ENCODE measurements at places on chromosomes 4 and X. TPM values are rescaled to one million over a fixed set of nuclear protein-coding genes. Genes with fewer than 3 reads are reported as not detected.

- no peak overlapping the region for H3K27ac ChIP-seq
- H3K4me3 ChIP-seq = no peak overlapping the region
- H3K36me3 ChIP-seq = no peaks in the 10 kb centered on the region
- peaks cover 4% of the 10 kb centered on the region for H3K4me1 ChIP-seq
- no peaks in the 10 kb centered on the region for H3K27me3 ChIP-seq
- DNase-seq = no peak
These were observed 35.6 kb downstream of the GEMIN8 start for GRCh38 chrX:13994104-13994503.

DNA sequence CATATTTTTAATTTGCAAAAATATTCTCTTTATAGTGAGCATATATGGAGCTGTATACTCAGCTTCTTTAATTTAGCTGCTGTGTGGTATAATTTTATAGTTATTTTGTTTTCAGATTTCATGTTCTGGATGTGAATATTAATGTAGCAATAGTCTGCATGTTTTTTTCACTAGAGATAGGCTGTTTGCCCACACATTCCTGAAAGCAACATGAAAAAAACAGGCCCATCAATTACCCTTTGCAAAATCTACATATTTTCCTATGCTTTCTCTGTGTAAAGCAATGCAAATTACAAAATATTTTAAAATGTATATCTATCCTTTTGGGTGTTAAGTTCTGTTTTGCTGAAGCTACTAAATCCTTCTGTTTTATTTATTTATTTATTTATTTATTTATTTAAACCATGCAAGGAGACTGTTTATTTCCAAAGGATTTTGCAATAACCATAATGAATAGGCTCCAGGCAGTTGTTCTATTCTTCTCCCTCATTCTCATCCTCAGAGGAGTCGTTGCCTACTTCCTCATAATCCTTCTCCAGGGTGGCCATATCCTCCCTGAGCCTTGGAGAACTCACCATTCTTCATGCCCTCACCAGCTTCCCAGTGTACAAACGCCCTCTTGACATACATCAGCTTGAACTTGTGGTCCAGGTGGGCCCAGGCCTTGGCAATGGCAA is 277.1 kb downstream of the ANKRD50 start:
- H3K36me3 ChIP-seq = no peaks in the 10 kb centered on the region
- H3K4me3 ChIP-seq = no peak overlapping the region
- no peak overlapping the region for H3K27ac ChIP-seq
- no peaks in the 10 kb centered on the region for H3K27me3 ChIP-seq
- no peak for DNase-seq

DNA sequence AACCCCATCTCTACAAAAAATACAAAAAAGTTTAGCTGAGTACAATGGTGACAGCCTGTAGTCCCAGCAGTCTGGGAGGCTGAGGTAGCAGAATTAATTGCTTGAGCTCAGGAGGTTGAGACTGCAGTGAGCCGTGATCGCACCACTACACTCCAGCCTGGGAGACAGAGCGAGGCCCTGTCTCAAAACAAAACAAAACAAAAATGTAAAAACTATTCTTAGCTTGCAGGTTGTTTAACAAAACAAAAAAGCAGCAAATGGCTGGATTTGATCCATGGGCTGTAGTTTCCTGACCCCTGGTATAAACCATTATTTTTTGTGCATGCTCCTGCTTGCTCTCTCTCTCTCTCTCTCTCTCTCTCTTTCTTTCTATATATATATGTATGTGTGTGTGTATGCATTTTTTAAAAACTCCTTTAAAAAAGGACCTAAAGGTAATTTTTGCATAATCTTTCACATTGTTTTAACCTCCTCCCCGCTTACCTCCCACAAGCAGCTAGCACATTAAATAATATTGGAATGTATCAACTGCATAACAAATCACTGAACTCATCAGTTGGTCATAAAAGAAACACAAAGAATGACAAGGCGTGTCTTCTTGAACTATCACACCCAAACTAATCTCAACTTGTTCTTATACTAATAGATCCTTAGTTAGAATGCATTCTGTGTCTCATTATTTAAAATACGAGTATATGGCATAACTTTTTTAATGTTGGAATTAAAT is 4.8 kb downstream of the AREG start:
- no peak for DNase-seq
- no peak overlapping the region for H3K4me3 ChIP-seq
- H3K36me3 ChIP-seq = no peaks in the 10 kb centered on the region
- H3K27me3 ChIP-seq = no peaks in the 10 kb centered on the region
- H3K27ac ChIP-seq = no peak overlapping the region

GRCh38 chr4:8169763-8170162 is 11.2 kb upstream of the ABLIM2 start:
- H3K36me3 ChIP-seq = no peaks in the 10 kb centered on the region
- H3K27me3 ChIP-seq = no peaks in the 10 kb centered on the region
- H3K4me1 ChIP-seq = no peaks in the 10 kb centered on the region
- no peak overlapping the region for H3K4me3 ChIP-seq
- no peak overlapping the region for H3K27ac ChIP-seq

GRCh38 chr4:186486172-186486571 is 69.2 kb downstream of the MTNR1A start:
- peak overlapping the region; percentile 28 for H3K4me3 ChIP-seq
- no peaks in the 10 kb centered on the region for H3K27me3 ChIP-seq
- no peaks in the 10 kb centered on the region for H3K36me3 ChIP-seq
- H3K4me1 ChIP-seq = no peaks in the 10 kb centered on the region

DNA sequence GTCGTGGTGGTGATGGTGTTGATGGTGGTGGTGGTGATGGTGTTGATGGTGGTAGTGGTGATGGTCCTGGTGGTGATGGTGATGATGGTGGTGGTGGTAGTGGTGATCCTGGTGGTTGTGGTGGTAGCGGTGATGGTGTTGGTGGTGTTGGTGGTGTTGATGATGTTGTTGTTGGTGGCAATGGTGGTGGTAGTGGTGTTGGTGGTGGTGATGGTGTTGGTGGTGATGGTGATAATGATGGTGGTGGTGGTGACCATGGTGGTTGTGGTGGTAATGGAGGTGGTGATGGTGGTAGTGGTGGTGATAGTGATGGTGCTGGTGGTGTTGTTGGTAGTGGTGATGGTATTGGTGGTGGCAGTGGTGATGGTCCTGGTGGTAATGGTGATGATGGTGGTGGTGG is 49.1 kb downstream of the TLR10 start:
- DNase-seq = no peak
- H3K27me3 ChIP-seq = no peaks in the 10 kb centered on the region
- peaks cover 8% of the 10 kb centered on the region for H3K4me1 ChIP-seq
- no peak overlapping the region for H3K27ac ChIP-seq
- H3K36me3 ChIP-seq = no peaks in the 10 kb centered on the region

- DNase-seq = no peak
- H3K4me1 ChIP-seq = no peaks in the 10 kb centered on the region
- no peaks in the 10 kb centered on the region for H3K27me3 ChIP-seq
- H3K27ac ChIP-seq = no peak overlapping the region
- no peak overlapping the region for H3K4me3 ChIP-seq
These were observed 401.2 kb downstream of the TLL1 start for GRCh38 chr4:166274136-166274761.

GRCh38 chr4:57612279-57612678 is 502.1 kb upstream of the IGFBP7 start:
- DNase-seq = no peak
- H3K4me1 ChIP-seq = no peaks in the 10 kb centered on the region
- no peaks in the 10 kb centered on the region for H3K36me3 ChIP-seq
- H3K4me3 ChIP-seq = no peak overlapping the region
- H3K27me3 ChIP-seq = no peaks in the 10 kb centered on the region
- no peak overlapping the region for H3K27ac ChIP-seq

DNA sequence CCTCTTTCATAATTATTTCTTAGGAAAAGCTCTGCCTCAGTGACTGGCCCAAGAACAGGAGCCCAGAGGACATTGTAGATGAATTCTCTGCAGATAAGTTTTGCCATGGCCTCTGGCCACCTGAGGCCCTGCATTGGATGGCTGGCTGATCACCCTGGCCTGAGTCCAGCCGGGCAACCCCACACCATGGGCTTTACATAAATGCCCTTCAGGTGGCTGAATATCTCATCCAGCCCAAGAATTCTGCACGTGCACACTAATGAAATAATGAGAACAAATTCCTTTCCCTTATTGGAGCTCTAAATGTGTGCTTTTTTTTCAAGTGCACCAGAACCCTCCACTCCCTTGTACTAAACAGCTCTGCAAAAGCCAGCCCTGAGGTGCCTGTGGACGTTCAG is 65.7 kb downstream of the IRF2 start:
- no peak overlapping the region for H3K27ac ChIP-seq
- H3K4me1 ChIP-seq = peaks cover 15% of the 10 kb centered on the region
- peaks cover 6% of the 10 kb centered on the region for H3K36me3 ChIP-seq
- DNase-seq = no peak
- H3K27me3 ChIP-seq = no peaks in the 10 kb centered on the region

DNA sequence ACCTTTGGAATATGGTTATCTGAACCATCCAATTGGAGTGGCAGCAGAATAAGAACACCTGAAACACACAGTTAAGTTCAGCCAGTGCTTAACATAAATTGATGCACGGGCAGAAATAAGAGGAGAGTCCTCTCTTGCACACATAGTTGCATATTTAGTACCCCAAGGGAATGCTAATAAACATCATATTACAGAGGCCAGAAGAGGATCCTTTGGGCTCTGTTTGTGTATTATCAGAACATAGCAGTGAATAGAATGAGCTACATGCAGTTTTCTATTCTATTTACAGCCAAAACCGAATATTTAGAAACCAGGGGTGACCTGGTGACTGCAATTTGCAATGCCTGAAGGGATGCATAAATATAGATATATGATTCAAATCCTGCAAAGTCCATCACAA is 300.8 kb upstream of the GALNT7 start:
- H3K36me3 ChIP-seq = no peaks in the 10 kb centered on the region
- H3K27me3 ChIP-seq = no peaks in the 10 kb centered on the region
- H3K4me3 ChIP-seq = no peak overlapping the region

- no peak overlapping the region for H3K4me3 ChIP-seq
- no peaks in the 10 kb centered on the region for H3K4me1 ChIP-seq
- no peak for DNase-seq
- peaks cover under 1% of the 10 kb centered on the region for H3K27me3 ChIP-seq
- no peaks in the 10 kb centered on the region for H3K36me3 ChIP-seq
These were observed 44.6 kb upstream of the LINC00632 start for GRCh38 chrX:140664939-140665338.

- H3K27ac ChIP-seq = no peak overlapping the region
- no peak overlapping the region for H3K4me3 ChIP-seq
- no peaks in the 10 kb centered on the region for H3K36me3 ChIP-seq
- no peaks in the 10 kb centered on the region for H3K27me3 ChIP-seq
- no peak for DNase-seq
These were observed 43.0 kb downstream of the AMELX start for GRCh38 chrX:11336201-11336600.

- DNase-seq = no peak
- no peaks in the 10 kb centered on the region for H3K36me3 ChIP-seq
- H3K27ac ChIP-seq = peak overlapping the region; percentile 18
These were observed 14.6 kb downstream of the PLP1 start for GRCh38 chrX:103791228-103791627.

DNA sequence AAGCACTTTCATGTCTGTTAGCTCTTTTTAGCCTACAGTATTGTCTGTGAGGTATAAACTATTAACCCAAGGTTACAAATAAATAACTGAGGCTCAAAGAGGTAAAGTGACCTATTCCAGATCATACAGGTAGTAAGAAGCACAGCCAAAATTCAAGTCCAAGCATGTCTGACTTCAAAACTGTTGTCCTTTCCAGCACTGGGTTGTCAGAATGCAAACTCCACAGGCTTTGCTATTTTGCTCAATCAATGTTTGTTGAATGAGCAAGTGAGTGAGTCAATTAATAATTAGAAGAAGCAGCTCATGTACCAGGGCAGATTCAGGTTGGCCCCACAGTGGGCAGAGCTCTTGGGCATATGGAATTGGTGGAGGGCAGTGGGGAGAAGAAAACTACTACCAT is 134.1 kb upstream of the ARHGEF9 start:
- DNase-seq = no peak
- H3K36me3 ChIP-seq = no peaks in the 10 kb centered on the region
- H3K27me3 ChIP-seq = no peaks in the 10 kb centered on the region
- no peaks in the 10 kb centered on the region for H3K4me1 ChIP-seq
- no peak overlapping the region for H3K4me3 ChIP-seq

DNA sequence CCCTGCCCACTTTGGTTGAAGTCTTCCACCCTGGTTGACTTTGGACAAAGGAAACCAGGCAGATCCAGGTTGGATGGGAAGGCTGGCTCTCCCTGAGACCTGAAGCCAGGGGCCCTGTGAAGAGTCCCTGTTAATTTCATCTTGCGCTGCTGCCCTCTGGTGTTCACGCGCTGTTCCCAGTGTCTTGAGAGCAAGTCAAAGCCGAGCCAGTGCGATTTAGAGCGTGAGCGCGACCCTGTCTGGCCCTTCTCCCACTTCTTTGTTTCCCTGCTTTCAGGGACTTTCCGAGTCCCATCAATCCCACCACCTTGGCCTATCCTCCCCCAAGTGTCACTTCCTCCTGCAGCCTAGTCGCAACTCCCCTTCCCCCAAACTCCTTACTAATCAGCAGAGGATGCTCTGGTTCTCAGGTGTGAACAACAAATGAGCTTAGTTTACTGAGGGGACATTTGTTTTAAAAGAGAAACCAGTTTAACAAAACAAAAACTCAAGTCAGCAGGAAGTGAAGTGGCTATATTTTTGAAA is 25.8 kb upstream of the CHRNA9 start:
- H3K4me3 ChIP-seq = no peak overlapping the region
- H3K27ac ChIP-seq = no peak overlapping the region
- peak; percentile 90 for DNase-seq
- H3K4me1 ChIP-seq = no peaks in the 10 kb centered on the region
- no peaks in the 10 kb centered on the region for H3K36me3 ChIP-seq

The ARHGEF6 gene
- 41.1 TPM for total RNA-seq

The MAGEA1 gene
- total RNA-seq = not detected

The GPRASP1 gene
- 21.2 TPM for total RNA-seq

The CLDN22 gene
- total RNA-seq = not detected

The GUCY1A1 gene
- total RNA-seq = 20.3 TPM

The DGKK gene
- total RNA-seq = not detected

The PNCK gene
- 3.6 TPM for total RNA-seq
